Neural progenitor cell (in vitro differentiated cells): ENCODE measurements at places on chromosomes 6 and 20. TPM values are rescaled to one million over a fixed set of nuclear protein-coding genes. Genes with fewer than 3 reads are reported as not detected.

The LY6G6D gene
- 0.90 TPM in 1 of 2 replicates, not detected in the other for total RNA-seq

The TGM2 gene
- total RNA-seq: 0.22 and 0.28 TPM in 2 replicates

DNA sequence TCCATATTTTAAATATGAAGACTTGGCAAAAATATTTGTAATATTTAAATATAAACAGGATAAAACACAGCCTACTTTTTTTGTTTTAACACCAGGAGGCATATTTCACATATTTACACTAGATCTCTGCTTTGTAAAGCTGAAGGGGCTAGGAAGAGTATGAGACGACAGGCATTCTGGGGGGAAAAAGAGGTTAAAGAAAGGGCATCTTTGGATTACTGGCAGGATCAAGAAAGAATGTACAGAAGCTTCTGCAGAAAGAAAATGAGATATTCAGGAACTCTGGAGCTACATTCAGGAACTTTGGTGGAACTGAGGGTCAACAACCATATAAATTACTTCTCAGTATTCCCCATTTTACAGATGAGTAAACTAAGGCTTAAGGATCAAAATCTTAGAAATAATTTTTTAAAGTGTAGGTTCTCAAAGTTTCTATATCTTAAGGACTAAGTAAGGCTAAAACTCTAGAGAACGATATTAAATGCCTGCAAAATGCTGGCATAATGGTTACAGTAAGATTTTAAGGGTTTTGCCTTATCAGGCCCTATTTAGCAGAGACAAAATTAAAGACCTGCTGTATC lies 156.5 kb downstream of the CDK19 start:
- no peaks in the 10 kb centered on the region for H3K4me1 ChIP-seq
- DNase-seq: no peak
- H3K27ac ChIP-seq: no peak overlapping the region
- H3K27me3 ChIP-seq: no peaks in the 10 kb centered on the region
- no peak overlapping the region for H3K4me3 ChIP-seq

GRCh38 chr6:139250296-139251044 lies 41.3 kb downstream of the TXLNB start:
- DNase-seq: peak; percentile 80
- no peak overlapping the region for H3K4me3 ChIP-seq
- no peaks in the 10 kb centered on the region for H3K36me3 ChIP-seq

GRCh38 chr6:2940010-2940850 lies 31.1 kb downstream of the SERPINB6 start:
- H3K4me1 ChIP-seq: peaks cover 4% of the 10 kb centered on the region
- H3K27ac ChIP-seq: no peak overlapping the region
- H3K27me3 ChIP-seq: no peaks in the 10 kb centered on the region
- DNase-seq: no peak
- no peaks in the 10 kb centered on the region for H3K36me3 ChIP-seq
- H3K4me3 ChIP-seq: no peak overlapping the region
